HT1080 (cell line): ENCODE measurements at places on chromosomes 6 and 20. TPM values are rescaled to one million over a fixed set of nuclear protein-coding genes. Genes with fewer than 3 reads are reported as not detected.

DNA sequence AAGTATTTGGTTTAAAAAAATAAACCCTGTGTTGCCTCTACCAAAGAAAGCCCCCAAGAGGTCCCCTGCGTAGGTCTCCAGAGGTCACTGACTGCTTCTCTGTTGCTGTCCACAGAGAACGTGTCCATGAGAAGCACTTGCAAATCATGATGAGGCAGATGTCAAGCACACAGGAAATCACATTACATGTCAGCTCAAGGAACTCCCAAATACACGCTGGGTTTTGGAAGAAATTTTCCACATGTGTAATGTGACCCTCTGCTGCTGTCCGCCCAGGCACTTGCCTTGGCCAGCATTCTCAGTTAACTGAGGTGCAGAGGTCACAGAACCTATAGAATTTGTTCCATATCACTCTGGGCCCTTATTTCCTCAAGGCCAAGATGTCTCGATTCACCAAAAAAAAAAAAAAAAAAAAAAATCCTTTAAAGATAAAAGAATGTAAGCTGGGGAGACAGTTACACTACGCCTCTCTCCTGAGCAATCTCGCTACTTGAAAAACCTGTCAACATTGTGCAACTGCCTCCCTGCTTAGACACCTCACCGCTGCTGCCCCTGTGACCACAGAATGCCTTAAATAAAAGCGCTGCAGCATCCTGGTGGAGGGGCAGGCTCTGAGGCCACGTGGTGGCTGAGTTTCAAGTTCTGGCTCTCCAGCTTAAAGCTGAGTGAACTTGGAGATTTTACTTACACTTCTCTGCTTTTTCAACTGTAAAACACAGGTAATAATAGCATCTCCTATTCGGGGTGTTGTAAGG is 42.3 kb downstream of the SLC22A23 start:
- DNase-seq: peak; percentile 20

DNA sequence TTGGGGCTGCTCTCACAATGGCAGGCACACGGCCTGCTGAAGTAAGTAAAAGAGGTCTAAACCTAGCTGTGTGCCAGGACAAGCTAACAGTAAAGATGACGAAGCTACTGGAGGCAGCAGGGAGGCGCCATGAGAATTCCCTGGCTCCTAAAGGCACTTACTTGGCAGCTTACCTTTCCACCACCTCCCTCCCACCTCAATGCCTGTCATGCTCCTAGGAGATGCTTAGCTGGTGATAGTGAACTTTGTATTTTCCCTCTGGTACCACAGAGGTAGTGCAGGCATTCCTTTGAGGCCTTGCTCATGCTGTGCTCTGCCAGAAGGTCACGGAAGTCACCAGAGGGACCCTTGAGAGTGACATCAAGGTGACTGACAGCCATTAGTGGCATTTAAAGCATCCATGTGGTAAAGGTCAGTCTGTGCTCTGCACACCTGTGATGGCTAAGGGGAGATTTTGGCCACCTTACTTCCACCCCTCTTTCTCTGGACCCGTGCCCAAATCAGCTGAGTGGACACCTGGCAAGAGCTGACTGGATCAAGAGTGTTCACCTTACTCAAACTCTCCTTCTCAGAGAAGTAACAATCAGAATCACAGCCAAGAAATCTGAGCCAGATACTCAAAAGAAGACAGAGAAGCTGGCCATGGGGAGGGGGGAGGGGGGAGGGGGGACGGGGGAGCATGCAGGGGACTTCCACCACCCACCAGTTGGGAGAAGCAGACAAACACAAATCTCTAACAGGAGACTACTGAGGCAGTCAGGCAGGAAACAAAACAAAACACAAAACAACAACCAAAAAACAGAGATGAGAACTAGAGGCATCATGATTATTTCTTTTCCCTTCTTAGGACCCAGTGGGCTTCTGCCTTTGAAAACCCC is 2.9 kb downstream of the FKBP1A start:
- DNase-seq: no peak

GRCh38 chr20:50251383-50251748 is 60.7 kb downstream of the CEBPB start:
- no peak for DNase-seq

DNA sequence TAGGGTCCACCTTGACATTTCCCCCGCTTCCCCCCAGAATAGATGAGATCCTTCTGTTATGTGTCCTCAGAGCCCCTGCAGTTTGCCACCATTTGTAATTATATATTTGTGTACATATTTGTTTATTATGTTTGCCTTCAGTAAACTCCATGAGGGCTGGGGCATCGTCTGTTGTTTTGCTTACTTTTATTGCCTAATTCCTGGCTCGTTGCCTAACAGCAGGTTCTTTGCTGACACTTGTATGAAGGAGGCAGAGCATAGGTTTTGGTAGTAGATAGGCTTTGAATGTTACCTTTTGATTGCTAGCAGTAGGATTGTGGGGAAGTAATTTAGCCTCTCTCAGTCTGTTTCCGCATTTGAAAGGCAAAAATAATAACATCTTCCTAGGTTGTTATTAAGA is 9.9 kb downstream of the MAP3K4 start:
- no peak for DNase-seq

- DNase-seq: peak; percentile 96
These were observed 198.0 kb downstream of the RNF144B start for GRCh38 chr6:18585032-18585573.

DNA sequence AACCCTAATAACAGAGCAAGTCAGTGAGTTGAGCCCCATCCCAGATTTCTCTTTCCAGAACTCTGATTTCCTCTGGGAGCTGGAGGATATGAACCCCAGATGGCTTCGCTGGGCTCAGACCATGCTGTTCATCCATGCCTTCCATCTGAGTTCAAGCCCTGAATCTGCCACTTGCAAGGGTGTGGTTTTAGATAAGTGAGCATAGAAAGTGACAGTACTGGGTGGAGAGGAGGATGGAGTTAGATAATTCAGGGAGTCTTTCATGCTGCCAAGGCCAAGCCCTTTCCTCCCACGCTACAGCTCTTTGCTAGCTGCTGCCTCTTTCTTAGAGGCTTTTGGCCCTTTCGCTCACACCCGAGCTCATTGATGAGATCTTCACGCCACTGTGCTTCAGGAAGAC is 57.2 kb upstream of the MAFB start:
- no peak for DNase-seq

- peak; percentile 25 for DNase-seq
These were observed 19.5 kb upstream of the SLC22A7 start for GRCh38 chr6:43278524-43279078.

- DNase-seq: peak; percentile 99
These were observed 14.2 kb downstream of the TRAF3IP2 start for GRCh38 chr6:111591370-111591900.

GRCh38 chr6:157263881-157264397 is 59.4 kb downstream of the TMEM242 start:
- DNase-seq: no peak

DNA sequence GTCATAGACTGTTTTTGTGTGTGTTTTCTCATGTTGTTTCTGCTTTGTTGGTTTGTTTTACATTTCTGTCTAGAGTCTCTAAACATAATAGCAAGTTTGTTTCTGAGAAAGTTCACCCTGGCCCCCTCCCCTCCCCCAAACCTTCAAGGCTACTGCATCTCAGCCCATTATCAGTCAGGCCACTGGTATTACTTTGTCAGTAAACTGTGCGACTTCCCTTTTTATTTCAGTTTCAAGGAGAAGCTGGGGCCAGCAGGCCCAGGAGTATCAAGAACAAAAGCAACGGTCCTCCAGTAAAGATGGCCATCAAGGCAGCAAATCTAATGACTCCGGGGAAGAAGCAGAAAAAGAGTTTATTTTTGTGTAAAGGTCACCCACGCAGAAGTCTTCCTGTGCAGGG is 32.8 kb upstream of the SCGN start:
- DNase-seq: no peak

DNA sequence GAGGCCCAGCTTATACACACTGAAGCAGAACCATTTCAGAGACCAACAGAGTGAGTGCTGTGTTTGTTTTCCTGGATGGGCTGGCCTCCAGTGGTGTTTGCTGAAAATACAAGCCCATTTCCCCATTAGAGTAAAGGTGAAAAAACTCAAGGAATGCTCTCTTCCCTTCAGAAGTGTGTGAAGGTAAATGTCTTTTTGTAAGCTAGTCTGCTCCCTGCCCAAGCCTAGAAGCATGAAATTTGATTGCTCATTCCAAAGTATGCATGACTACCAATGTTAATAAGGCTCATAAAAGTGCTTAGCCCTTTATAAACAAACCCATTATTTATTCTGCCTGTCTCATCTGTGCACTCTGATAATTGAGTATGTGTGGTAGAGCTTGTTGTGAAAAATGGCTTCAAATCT is 59.1 kb downstream of the ADGRF1 start:
- DNase-seq: no peak

TRIM31 gene
- total RNA-seq: 0.03 TPM in 1 of 2 replicates, not detected in the other

FAM162B gene
- not detected in 2 replicates for total RNA-seq

TTBK1 gene
- 0.06 TPM in 1 of 2 replicates, not detected in the other for total RNA-seq

PPP1R3G gene
- 0.13 TPM in 1 of 2 replicates, not detected in the other for total RNA-seq

PRR18 gene
- total RNA-seq: not detected in 2 replicates

FKBP1C gene
- 0.17 and 0.69 TPM in 2 replicates for total RNA-seq

ERGIC3 gene
- total RNA-seq: 167 and 169 TPM in 2 replicates

CASS4 gene
- not detected in 2 replicates for total RNA-seq

MYLIP gene
- 6.1 and 6.7 TPM in 2 replicates for total RNA-seq

RPN2 gene
- 206 and 231 TPM in 2 replicates for total RNA-seq

PACSIN1 gene
- total RNA-seq: not detected in 2 replicates
